NT2/D1 (cell line): ENCODE measurements at places on chromosomes 6 and 20.

- DNase-seq, result no peak
These were observed 12.0 kb downstream of the TPX2 start for GRCh38 chr20:31751126-31751525.

DNA sequence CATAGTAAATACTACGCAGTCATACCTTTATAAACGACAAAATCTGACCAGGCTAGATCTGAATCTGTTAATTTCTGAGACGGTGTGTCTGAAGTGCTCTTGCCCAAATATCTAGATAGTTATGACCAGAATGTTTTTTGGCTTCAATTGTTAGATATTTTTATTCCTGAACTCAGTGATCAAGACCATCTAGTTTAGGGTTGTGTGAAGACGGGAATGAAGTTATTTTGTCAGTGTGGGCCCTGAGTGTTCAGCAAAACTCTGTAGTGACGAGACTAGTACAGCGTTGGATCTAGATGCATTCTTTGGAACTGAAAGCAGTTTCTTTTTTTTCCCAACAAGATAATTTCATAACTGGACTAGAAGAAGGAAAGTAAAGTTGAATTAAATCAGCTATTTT, 3.1 kb downstream of the STXBP5 start:
- DNase-seq, result no peak

DNA sequence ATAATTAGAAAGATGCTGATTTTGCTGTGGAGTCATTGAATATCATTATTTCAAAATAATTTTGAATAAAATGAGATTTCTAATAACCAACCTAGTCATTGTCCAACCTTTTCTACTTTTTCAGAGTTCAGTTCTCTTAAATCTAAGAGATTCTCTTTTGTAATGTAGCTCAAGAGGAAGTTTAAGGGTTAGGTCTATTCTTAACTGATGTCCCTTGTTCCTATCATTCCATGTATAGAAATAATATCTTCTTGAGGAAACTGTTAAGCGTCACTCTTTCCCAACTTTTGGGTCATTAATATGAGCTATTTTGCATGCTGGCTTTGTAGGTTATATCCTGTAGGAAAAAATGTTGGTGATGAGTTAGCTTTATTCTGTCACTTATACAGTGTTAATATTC, 27.0 kb downstream of the RNF144B start:
- no peak for DNase-seq

DNA sequence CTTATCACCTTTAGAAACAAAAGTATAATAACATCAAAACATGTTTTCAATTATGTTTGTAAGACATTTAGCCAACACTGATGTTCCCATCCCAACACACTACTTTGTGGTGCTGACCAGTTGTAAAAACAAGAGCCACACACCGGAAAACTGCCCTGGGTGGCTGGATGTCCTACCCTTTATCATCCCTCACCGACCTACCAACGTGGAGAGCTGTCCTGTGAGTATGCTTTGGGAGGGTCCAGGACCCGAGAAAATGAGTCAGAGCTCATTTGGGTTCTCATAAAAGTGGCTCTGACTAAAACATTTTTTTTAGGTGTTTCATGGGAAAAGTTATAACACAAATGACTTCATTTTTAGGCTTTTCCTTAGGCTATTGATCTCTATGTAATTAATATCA, 29.3 kb upstream of the CTAGE9 start:
- DNase-seq, result no peak

- DNase-seq, result no peak
These were observed 16.7 kb downstream of the HMGN4 start for GRCh38 chr6:26554697-26555504.

GRCh38 chr20:50806126-50806768, 11.4 kb downstream of the BCAS4 start:
- no peak for DNase-seq

DNA sequence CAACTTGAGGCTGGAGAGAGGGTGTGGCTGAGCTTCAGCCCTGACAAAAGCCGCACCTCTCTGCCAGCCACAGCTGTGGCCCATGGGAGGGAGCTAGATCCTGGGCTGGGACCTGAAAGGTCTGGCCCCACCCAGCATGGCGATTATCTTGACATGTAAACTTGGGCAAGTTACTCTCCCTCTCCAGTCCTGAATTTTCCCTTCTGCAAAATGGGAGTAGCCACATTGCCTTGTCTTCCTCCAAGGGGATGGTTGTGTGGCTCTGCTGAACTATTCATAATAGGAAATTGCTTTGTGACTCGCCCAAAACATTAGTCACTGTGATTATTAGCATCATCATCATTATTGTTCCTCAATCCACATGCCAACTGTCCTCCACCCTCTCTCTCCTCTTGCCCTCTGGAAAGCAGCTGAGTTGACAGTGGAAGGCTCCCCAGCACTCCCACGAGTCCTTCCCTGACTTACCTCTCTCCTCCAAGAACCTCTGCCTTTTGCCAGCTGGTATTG, 23.0 kb upstream of the RBPJL start:
- no peak for DNase-seq
